ENCODE measurements at places on chromosomes 5 and 9.

DNA sequence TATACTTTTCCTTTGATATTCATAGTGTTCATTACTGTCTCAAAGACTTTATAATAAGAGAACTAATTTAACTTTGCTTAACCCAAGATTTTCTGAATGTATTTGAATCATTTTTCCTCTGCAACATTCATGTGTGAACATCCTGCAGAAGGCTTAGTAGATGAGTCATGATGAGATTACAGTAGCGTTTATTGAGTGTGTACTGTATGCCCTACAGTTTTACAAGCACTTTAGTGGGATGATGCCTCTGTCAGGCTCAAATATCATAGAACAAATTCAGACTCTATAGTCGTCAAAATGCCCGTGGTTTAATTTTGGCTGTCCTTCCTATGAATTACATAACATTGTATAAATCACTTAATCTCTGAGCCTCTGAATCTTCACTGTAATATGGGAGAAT, 41.2 kb downstream of the FYB1 start:
- no peaks in the 10 kb centered on the region for H3K27me3 ChIP-seq
- H3K36me3 ChIP-seq = peaks cover 10% of the 10 kb centered on the region
- H3K4me3 ChIP-seq = peak overlapping the region; percentile 61
- peaks cover 96% of the 10 kb centered on the region for H3K4me1 ChIP-seq
- no peak for DNase-seq

- no peak for DNase-seq
- no peaks in the 10 kb centered on the region for H3K27me3 ChIP-seq
- no peaks in the 10 kb centered on the region for H3K36me3 ChIP-seq
- H3K4me1 ChIP-seq = no peaks in the 10 kb centered on the region
These were observed 97.3 kb downstream of the PAPPA start for GRCh38 chr9:116250891-116251290.

GRCh38 chr9:84570482-84571154, 98.9 kb upstream of the NTRK2 start:
- H3K27me3 ChIP-seq = no peaks in the 10 kb centered on the region
- H3K36me3 ChIP-seq = no peaks in the 10 kb centered on the region
- H3K4me1 ChIP-seq = no peaks in the 10 kb centered on the region
- no peak for DNase-seq
- no peak overlapping the region for H3K4me3 ChIP-seq

DNA sequence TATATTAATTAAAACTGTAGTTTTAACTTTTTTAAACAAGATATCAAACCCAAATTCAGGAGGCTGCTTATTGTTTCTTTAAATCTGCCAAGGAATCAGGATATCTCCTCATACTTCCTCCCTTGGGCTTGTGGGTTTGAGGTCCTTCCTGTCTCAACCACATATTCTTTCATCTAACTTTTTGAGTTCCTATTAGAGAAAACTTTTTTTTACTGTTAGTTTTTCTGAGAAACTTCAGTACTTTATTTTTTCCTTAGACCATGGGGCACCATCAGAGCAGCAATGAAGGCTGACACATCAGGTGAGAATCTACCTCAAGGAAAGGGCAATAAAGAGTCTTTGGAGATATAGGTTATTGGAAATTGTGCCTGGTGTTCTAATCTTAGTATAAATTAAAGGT, 56.7 kb downstream of the TSSK1B start:
- no peaks in the 10 kb centered on the region for H3K36me3 ChIP-seq
- H3K4me1 ChIP-seq = peaks cover 26% of the 10 kb centered on the region
- DNase-seq = no peak
- no peaks in the 10 kb centered on the region for H3K27me3 ChIP-seq
- H3K27ac ChIP-seq = no peak overlapping the region

GRCh38 chr5:136028782-136029742, at the start of gene TGFBI:
Gene TGFBI, plus strand, starts transcription at chr5:136028988. Its CDS starts 68 bp downstream, at chr5:136029056.
- H3K4me3 ChIP-seq = no peak within 1 kb of the TSS
- H3K27ac ChIP-seq = no peak within 1 kb of the TSS
- peak; percentile 51 for DNase-seq
- H3K36me3 ChIP-seq = no peaks in the 10 kb centered on the region

GRCh38 chr5:56185768-56186311, 47.3 kb downstream of the ANKRD55 start:
- H3K27ac ChIP-seq = no peak overlapping the region
- no peak overlapping the region for H3K4me3 ChIP-seq
- peaks cover 7% of the 10 kb centered on the region for H3K4me1 ChIP-seq
- DNase-seq = no peak
- H3K27me3 ChIP-seq = no peaks in the 10 kb centered on the region

DNA sequence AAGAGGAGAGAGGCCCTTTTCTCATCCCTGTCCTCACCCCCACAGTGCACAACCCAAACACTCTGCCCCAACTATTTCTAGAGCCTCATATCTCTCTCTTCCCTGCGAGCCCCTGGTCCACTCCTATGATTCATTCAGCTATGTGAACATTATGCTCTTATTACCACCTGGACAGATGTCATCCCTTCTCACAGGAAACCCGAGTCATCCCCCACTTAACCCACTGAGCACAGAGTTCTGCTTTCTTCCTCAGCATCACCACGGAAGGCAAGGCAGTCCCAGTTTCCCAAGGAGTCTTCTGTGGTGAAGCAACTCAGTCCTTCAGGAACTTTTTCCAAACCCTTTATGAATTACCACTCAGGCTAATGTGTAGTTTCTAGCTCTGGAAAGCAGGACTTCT, 1.3 kb downstream of the DNAI1 start:
- DNase-seq = no peak
- no peak overlapping the region for H3K4me3 ChIP-seq
- H3K36me3 ChIP-seq = no peaks in the 10 kb centered on the region
- peaks cover 6% of the 10 kb centered on the region for H3K27me3 ChIP-seq
- no peak overlapping the region for H3K27ac ChIP-seq
- H3K4me1 ChIP-seq = peaks cover 20% of the 10 kb centered on the region

- peak overlapping the region; percentile 70 for H3K27ac ChIP-seq
- H3K27me3 ChIP-seq = no peaks in the 10 kb centered on the region
- no peak for DNase-seq
- H3K36me3 ChIP-seq = peaks cover 31% of the 10 kb centered on the region
- H3K4me1 ChIP-seq = peaks cover 69% of the 10 kb centered on the region
These were observed 8.3 kb downstream of the RGS14 start for GRCh38 chr5:177365845-177366527.

DNA sequence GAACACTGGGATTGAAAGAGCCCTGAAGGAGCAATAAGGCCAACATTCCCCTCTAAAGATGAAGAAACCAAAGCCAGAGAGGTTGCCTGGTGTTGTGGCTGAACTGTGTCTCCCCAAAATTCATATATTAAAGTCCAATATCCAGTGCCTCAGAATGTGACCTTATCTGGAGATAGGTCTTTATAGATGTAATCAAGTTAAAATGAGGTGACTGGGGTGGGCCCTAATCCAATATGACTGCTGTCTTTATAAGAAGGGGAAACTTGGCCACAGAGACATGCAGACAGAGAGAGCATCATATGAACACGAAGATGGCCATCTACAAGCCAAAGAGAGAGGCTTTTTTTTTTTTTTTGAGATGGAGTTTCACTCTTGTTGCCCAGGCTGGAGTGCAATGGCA, 66.9 kb upstream of the PLPP1 start:
- no peaks in the 10 kb centered on the region for H3K36me3 ChIP-seq
- H3K4me3 ChIP-seq = no peak overlapping the region
- no peak overlapping the region for H3K27ac ChIP-seq
- no peak for DNase-seq

GRCh38 chr5:134122530-134122929, 8.0 kb downstream of the TCF7 start:
- peak overlapping the region; percentile 65 for H3K27ac ChIP-seq
- peak; percentile 89 for DNase-seq
- H3K36me3 ChIP-seq = peaks cover 72% of the 10 kb centered on the region

GRCh38 chr9:22383718-22384117, 62.9 kb upstream of the DMRTA1 start:
- H3K36me3 ChIP-seq = no peaks in the 10 kb centered on the region
- H3K4me1 ChIP-seq = no peaks in the 10 kb centered on the region
- no peaks in the 10 kb centered on the region for H3K27me3 ChIP-seq
- H3K4me3 ChIP-seq = no peak overlapping the region
- no peak for DNase-seq

- no peak for DNase-seq
These were observed 441.2 kb upstream of the ZNF462 start for GRCh38 chr9:106421772-106422171.

- H3K4me3 ChIP-seq = no peak overlapping the region
- no peak overlapping the region for H3K27ac ChIP-seq
- no peak for DNase-seq
- no peaks in the 10 kb centered on the region for H3K27me3 ChIP-seq
- H3K4me1 ChIP-seq = no peaks in the 10 kb centered on the region
These were observed 20.1 kb upstream of the CXCL14 start for GRCh38 chr5:135598691-135599395.

GRCh38 chr9:98182069-98182820, 10.2 kb downstream of the CORO2A start:
- no peaks in the 10 kb centered on the region for H3K27me3 ChIP-seq
- H3K4me3 ChIP-seq = no peak overlapping the region
- DNase-seq = no peak
- H3K27ac ChIP-seq = peak overlapping the region; percentile 47
- H3K4me1 ChIP-seq = no peaks in the 10 kb centered on the region

DNA sequence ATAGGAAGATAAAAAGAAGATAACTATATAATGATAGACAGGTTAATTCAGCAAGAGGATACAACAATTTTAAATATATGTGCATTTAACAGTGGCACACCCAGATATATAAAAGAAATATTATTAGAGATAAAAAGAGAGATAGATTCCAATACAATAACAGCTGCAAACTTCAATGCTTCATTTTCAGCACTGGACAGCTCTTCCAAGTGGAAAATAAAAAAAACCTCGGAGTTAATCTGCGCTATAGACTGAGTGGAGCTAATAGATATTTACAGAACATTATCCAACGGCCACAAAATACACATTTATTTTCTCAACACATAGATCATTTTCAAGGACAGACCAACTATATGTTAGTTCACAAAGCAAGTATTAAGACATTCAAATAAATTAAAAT, 1229.5 kb upstream of the CDH6 start:
- H3K36me3 ChIP-seq = no peaks in the 10 kb centered on the region
- no peaks in the 10 kb centered on the region for H3K27me3 ChIP-seq
- H3K27ac ChIP-seq = no peak overlapping the region
- H3K4me3 ChIP-seq = no peak overlapping the region
- no peaks in the 10 kb centered on the region for H3K4me1 ChIP-seq

- H3K36me3 ChIP-seq = no peaks in the 10 kb centered on the region
- H3K4me1 ChIP-seq = no peaks in the 10 kb centered on the region
- no peak overlapping the region for H3K27ac ChIP-seq
- H3K27me3 ChIP-seq = no peaks in the 10 kb centered on the region
- no peak for DNase-seq
- no peak overlapping the region for H3K4me3 ChIP-seq
These were observed 165.6 kb upstream of the CCDC152 start for GRCh38 chr5:42591015-42591414.

GRCh38 chr5:169554251-169554650, 29.3 kb upstream of the SPDL1 start:
- no peak overlapping the region for H3K4me3 ChIP-seq
- H3K27ac ChIP-seq = no peak overlapping the region
- no peaks in the 10 kb centered on the region for H3K27me3 ChIP-seq
- H3K4me1 ChIP-seq = no peaks in the 10 kb centered on the region

DNA sequence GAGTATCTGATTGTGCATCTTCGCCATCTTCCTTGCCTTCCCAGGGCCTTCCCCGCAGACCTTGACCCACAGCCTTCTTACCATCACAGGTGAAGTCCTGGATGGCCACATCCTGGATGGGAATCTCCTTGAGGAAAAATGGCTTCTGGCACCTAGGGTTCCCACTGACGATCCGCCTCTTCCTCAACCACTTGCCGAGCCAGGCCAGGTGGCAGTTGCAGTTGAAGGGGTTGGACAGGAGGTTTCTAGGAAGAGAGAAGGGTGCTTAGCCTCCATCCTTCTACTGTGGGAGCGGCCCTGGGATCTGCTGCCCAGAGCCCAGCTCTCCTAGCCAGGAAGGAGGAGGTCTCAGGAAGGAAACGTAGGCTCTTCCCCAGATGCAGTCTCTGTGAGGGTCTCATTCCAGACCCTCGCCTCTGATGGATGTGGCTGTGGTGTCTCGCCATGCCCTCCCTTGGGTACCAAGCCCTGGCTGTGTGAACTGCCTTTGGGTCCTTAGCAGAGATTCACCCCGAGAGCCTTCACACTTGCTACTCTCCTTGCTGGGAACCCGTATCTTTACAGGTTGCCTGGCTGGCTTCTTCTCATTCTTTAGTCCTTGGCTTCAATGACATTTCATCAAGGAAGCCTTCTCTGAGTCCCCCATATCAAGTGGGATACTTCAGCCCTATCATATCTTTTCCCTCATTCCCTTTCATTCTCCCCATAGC, 170.4 kb upstream of the PANK3 start:
- H3K27ac ChIP-seq = no peak overlapping the region
- no peak for DNase-seq
- H3K36me3 ChIP-seq = no peaks in the 10 kb centered on the region
- H3K4me3 ChIP-seq = no peak overlapping the region

GRCh38 chr5:141517312-141517711, 28.4 kb downstream of the PCDHGC5 start:
- H3K4me1 ChIP-seq = peaks cover 21% of the 10 kb centered on the region
- DNase-seq = no peak
- H3K4me3 ChIP-seq = no peak overlapping the region
- H3K27me3 ChIP-seq = no peaks in the 10 kb centered on the region

DNA sequence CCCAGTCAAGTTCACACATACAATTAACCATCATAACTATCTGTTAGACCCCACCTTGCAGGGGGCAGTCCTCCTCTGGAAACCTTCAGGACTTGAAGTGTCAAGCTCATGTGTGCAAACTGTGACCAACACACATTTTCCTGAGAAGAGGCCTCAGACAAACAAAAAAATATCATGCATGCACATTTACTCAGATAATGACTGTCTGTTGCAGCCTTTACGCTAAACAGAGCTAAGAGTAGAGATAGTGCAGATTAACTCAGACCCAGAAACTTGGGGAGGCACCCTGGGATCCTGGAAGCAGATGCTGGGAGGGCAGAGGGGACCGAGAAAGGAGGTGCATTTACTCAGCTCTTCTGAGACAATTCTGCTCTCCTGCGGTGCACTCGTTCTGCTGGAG, 3.6 kb upstream of the S1PR3 start:
- peaks cover 3% of the 10 kb centered on the region for H3K27me3 ChIP-seq
- no peak overlapping the region for H3K27ac ChIP-seq
- H3K4me1 ChIP-seq = peaks cover 13% of the 10 kb centered on the region
- DNase-seq = no peak
- H3K4me3 ChIP-seq = no peak overlapping the region
